ENCODE measurements at places on chromosomes 1 and 21.

- DNase-seq: no peak
Measured at GRCh38 chr1:89917353-89917752, 77.6 kb upstream of the ZNF326 start.

DNA sequence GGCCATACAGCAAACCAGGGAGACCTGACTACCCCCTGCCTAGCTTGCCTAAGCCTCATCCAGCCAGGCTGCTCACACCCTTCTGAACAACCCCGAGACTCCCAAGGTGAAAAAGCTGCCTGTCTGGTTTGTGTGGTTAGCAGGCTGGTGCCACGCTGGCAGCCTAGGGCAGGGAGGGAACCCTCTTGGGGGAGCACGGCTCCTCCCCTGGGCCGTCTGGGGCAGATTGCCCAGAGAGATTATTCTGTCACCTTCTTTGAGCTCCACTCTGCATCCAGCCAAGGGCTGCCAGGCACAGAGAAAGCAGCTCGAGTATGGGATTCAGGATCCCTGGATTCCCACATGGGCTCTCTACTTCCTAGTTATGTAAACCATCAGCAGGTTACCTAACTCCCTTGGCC lies 27.5 kb upstream of the TCEA3 start:
- no peak for DNase-seq

GRCh38 chr1:225655509-225656258 lies 2.8 kb upstream of the ENAH start:
- DNase-seq: no peak

GRCh38 chr1:220979371-220979770 lies 100.1 kb downstream of the HLX start:
- DNase-seq: no peak

- DNase-seq: no peak
Measured at GRCh38 chr1:172843444-172843843, 184.5 kb downstream of the FASLG start.

- DNase-seq: no peak
Measured at GRCh38 chr1:156492013-156492590, 8.5 kb downstream of the MEF2D start.

GRCh38 chr1:68930101-68930500 lies 433.2 kb upstream of the DEPDC1 start:
- no peak for DNase-seq

DNA sequence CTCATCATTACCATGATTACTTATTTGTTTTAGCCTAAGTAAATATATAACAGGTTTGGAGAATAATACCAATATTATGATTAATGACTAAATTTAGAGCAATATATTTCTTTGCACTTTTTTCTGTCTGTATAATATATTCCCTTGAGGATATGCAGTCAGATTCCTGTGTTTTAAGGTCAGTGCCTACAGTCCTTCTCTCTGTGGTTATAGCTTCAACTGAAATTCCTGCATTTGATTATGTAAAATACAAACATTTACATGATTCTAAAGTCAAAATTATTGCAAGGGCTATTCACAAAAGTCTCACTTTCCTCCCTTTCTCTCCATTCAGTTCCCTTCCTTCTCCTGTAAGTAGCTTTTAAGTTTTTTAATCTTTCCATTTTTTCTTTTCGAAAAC lies 142.9 kb upstream of the COL6A1 start:
- DNase-seq: no peak

DNA sequence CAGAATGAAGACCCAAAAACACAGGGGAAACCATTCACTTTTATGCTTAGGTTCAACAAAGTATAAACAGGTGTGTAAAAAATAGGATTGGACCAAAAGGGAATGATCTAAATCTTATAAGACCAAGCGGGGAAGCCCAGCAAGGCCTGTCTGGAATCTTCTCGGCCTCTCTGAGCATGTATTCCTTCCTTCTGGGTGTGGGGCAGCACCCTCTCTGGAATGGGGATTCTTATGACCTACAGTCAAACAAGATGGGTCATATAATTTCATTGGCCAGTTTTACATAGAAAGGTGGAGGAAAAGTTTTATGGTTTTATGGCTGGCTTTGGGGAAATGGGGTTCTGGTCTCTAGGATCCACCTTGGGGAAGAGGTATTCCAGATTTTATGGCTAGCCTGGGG lies 11.2 kb downstream of the KCNK1 start:
- DNase-seq: no peak

- no peak for DNase-seq
Measured at GRCh38 chr1:22709227-22709626, 1.4 kb upstream of the EPHB2 start.

GRCh38 chr21:38243732-38244406 lies 12.9 kb upstream of the KCNJ15 start:
- no peak for DNase-seq

GRCh38 chr1:60149251-60149650 lies 75.7 kb upstream of the C1orf87 start:
- no peak for DNase-seq

- no peak for DNase-seq
Measured at GRCh38 chr1:75208862-75209261, 74.7 kb downstream of the LHX8 start.

- no peak for DNase-seq
Measured at GRCh38 chr1:70440642-70441391, 29.7 kb downstream of the CTH start.

DNA sequence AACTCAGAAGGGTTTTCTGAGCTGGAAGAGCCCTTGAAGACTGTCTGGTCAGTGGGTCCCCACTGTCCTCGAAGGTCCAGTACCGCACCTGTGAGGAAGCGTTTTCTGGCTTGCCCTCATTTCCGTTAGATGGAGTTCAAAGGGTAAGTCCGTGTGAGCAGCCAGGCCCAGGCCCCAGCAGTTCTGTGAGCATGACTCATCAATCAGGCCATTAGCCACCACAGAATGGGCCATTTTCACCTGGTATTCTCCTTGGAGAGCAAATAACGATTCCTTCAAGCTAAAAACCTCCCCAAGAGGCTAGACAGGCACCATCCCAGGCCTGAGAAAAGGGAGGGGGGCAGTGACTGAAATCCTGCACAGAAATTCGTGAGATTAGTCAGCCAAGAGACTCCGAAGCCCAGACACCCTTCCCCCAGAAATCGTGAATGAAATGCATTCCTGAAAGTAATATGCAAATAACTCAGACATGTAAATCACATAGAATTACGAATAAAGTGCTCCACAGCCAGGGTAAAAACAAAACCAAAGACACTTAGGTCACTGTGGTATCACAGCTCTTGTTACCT lies 66.0 kb downstream of the BCAR3 start:
- peak; percentile 65 for DNase-seq

- no peak for DNase-seq
Measured at GRCh38 chr1:163928069-163928468, 606.3 kb downstream of the NUF2 start.

DNA sequence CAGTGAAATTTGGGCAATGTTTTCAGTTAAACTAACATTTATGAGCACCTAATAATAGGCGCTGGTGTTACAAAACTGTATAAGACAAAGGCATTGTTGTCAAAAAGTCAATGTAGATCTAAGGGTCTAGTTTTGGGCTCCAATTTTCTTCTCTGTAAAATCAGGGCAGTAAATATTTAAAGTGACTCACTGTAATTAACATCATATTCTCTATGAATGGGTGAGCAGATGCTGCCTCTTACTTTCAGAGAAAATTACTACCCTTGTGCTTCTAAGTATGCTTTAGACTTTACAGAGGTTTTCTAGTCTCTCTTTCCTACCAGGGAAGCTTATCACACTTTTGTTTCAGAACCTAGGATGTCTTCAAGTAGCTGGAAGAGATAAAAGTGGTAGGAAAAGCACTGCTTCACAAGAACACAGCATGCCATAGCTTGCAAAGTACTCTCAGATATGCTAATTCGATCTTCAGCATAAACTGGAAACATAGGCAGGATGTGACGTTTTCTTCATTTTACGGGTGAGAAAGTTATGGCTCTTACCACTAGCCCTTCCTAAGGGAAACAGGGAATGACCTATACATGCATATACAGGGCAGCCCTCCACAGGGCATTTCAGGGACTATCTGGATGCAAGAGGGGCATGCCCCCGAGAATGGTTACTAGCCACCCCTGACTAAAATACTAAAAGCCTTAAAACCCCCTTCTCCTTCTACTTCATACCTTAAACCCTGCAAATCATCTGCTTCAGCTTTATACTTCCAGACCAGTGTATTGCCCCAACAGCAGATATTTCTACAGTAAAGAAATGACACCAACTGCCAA lies 2.6 kb downstream of the C1orf116 start:
- DNase-seq: no peak

- DNase-seq: no peak
Measured at GRCh38 chr1:72375226-72375625, 92.9 kb upstream of the NEGR1 start.

GRCh38 chr1:201759194-201759815 lies 69.7 kb upstream of the IPO9 start:
- DNase-seq: no peak

GRCh38 chr1:55478742-55479141 lies 263.6 kb upstream of the USP24 start:
- DNase-seq: no peak

DNA sequence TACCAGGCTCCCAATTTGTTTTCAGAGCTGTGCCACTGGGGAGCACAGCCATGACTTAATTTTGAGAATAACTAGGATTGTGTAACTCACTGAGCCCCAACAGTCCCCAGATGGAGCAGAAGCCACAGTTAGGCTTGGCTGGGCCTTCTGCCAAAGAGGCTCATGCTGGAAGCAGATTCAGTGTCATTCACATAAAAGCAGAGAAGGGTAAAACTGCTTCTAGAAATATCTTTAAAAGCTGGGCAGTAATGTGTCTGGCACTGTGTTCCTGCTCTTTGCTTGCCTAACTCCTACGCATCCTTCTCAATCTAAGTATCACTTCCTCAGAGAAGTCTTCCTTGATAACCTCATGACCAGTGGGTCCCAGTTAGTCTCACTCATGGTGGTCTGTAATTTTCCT lies 20.3 kb downstream of the STK40 start:
- DNase-seq: no peak

GRCh38 chr1:199723250-199723956 lies 304.1 kb upstream of the NR5A2 start:
- no peak for DNase-seq

GRCh38 chr1:91798241-91798648 lies 87.7 kb downstream of the TGFBR3 start:
- no peak for DNase-seq

DNA sequence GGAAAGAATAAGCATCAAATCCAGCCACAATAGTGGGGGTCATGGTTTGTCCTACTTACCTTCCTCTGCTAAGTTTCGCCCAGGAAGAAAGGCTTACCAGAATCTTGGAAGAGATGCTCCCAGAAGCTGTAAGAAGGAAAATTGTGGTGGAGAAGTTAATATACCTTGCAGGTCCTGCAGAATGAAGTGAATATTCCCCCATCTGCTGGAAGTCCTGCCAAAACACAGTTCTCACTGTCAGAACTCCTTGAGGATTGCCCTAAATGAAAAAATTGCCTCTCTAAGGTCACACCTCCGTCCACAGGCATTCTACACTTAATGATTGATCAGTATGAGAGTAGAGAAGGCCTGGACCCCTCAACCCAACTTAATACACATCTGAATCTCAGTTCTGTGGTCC lies 78.4 kb upstream of the RGS21 start:
- no peak for DNase-seq

GRCh38 chr1:194047206-194047605 lies 860.8 kb upstream of the B3GALT2 start:
- no peak for DNase-seq

DNA sequence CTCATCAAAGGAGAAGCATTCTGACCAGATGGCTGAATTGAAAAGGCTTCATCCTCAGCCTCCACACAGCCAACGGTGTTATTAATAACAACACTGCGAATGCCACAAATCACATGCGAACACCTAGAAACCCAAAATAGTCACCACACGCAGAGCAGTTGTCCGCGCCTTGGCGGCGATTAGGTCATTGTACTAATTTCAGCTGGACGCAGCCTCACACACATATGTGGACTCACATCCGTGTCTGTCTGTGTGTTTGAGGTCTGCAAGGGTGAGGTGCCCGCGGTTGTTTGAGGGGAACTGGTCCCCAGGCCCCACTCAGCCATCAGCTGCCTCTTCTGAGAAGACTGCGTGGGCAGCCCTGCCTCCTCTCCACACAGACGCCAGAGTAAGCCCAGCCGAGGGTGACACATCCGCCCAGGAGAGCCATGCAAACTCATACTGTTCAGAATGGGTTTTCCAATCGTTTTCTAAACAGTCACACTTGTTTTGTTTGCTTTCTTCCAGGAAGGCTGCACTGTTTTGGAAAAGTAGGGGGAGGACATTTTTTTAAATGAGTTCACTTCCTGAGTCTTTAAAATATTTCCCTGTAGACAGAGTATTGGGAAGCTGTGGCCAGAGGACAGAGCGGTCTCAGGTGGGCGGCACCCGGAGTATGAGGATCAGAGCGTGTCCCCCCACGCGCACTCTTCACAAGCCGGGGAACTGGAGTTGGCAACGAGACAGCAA lies 53.4 kb downstream of the TOMM20 start:
- peak; percentile 89 for DNase-seq

DNA sequence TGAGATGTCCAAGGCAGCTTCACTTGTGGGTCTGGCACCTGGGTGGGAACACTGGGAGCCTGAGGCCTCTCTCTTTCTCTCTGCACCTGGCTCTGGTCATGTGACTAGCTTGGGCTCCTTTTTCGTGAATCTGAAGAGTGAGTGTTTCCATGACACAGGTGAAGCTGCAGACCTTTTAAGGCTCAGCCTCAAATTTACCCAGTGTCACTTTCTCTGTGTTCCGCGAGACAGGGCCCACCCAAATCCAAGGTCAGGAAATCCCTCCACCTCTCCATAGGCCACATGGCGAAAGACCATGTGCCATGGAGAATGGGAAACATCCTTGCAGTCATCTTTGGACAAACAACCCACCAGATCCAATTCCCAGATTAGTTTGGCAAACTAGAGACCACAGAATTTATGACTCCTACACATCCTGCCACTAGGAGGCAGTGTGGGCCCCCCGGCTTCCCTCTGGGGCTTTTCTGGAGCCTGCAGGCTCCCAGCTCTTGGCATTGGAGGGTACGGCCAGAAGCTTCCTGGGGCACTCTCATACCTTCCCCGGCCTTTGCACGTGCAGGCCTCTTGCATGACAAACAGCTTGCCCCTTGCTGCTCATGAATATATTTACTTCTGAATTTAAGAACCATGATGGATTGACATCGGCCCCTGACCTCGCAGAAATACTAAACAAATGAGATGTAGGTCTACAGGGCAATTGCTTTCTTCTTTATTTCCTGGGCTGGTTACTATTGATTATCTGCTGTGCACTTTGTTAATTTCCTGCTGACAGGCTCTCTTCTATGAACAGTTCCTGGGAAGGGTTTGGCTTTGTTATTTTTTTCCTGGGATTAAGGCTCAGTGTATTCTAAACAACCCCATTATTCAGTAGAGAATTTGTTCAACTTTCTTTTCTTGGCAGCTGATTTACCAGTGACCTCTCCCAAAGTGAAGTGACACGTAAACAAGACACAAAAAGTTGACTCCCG lies 180.7 kb downstream of the KAZN start:
- peak; percentile 70 for DNase-seq

All from activated CD8-positive, alpha-beta memory T cell treated with anti-CD3 and anti-CD28 coated beads, Interleukin-2, amount 50 U/mL, for 48 hours (primary cell).